NCI-H1436 treated with DMSO at 0.1 percent for 48 hours (cell line): ENCODE measurements at places on chromosomes 5 and 9.

- DNase-seq: no peak
These were observed 66.7 kb upstream of the PCA3 start for GRCh38 chr9:76697554-76697953.

DNA sequence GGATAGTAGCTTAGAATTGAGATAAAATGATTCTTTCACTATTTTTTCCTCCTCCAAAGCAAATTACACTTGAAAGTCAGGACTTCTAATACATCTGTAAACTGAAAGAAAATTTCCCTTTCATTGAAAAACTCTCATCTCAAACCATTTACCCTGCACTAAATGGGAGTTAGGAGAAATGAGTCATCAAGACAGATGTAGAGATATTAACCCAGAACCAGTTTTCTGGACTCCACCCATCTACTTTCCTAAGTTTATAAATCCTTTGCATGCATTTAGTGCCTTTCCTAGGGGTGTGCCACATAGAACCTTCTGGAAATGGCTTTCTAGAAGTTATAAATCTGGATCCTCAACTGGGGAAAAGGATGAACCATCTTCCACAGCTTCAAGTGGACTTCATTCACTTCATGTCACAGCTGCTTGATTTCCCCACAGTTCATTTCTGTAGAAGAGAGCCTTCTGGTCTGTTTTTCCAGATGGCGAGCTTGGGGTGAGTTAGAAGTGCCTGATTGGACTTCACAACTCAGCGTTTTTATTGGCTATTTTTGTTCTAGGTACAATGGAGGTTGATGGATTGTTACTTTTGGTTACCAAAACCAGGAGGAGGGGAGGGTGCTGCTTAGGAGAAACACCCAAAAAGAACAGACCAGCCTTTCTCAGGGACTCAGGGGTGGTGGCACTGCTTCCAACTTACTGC lies 72.5 kb upstream of the GPR151 start:
- DNase-seq: no peak

GRCh38 chr5:135119481-135119880 lies 85.5 kb upstream of the PITX1 start:
- DNase-seq: no peak

DNA sequence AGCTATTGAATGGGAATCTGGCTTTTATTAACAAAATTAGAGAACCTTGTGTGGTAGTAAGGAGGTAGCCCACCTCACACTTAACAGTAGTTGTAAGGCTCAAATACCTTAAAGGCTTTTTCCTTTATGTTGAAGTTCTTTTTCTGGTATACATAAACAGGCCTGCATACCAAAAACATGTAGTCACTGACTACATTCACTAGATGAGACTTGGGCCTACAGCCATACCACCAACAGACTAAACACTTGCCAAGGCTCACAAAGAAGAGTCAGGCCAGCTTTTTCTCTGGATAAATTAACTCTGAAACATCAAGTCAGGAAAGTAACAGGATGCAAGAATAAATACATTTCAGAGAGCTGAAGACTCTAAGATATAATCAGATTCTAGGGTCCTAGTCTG lies 78.6 kb upstream of the MPDZ start:
- no peak for DNase-seq

GRCh38 chr9:7150153-7150890 lies 392.5 kb downstream of the KDM4C start:
- no peak for DNase-seq

- DNase-seq: no peak
These were observed 5.5 kb downstream of the NSMF start for GRCh38 chr9:137453643-137454081.

- no peak for DNase-seq
These were observed 20.5 kb downstream of the KIAA1958 start for GRCh38 chr9:112507001-112507680.
